ENCODE measurements at places on chromosomes 7 and 10.

- DNase-seq, result no peak
Observed at GRCh38 chr7:156602283-156602682, 38.3 kb upstream of the RNF32 start.

DNA sequence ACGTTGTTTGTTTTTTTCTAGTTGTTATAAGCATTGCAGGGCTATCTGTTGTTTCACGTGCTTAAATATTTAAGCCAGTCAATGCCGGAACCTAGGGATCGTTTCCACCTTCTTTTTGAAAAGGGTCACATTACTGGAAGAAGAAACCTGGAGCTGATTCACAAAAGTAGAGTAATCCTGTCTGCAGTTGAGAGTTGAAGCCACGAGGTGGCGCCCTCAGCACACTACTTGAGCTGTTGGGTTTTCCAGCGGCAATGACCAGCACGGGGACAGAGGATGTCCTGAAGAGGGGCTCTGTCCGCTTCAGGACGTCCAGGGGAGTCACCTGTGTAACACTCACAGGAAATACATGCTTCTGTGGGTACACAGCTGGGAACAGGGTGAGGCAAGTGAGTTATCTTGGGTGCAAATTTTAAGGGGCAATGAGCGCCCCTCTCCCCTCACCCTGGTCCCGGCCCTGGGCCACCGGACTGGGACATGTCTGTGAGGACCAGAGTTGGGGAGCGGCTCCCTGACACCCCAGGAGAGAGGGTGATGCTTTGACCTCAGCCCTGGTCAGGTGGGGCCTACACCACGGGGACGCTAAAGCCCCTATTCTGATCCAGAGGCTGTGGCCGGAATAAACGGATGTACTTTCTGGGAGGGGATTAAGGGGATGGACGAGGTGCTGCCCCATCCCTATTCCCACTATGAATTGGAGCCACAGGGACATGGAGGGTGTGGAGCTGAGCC lies 26.3 kb upstream of the WDFY4 start:
- DNase-seq, result peak; percentile 54

- no peak for DNase-seq
Observed at GRCh38 chr10:124830445-124830844, 28.8 kb downstream of the ABRAXAS2 start.

GRCh38 chr10:128411643-128412042 lies 285.4 kb upstream of the MKI67 start:
- DNase-seq, result no peak

DNA sequence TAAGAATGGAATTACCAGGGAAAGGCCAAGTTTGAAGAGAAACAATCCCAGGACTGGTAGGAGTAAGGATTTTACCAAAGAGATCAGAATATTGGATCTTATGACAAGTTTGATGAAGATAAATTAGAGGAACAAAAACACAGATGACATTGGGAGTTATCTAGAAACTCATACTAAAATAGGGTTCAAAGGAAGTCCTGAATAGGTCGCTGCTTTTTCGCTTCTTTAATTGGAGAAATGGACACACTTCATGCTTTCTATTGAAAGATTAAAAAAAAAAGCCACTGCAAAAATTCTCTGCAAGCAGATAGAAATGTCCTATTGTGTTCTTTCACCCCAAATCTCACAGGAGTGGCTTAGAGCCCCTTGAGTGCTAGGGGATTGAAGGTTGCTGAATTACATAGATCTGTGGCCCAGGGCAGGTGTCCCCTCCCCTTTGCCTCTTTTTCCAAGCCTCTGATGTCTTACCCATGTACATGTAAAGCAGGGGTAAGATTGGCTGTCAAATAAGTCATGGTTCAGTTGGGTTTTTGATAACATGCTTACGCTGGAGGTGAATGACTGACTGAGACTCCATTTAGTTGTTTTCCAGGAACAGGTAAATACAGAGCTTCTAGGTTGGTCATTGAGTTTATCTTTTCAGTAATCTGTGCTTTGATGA lies 152.0 kb downstream of the OR13A1 start:
- no peak for DNase-seq

GRCh38 chr7:39130857-39131526 lies 153.3 kb downstream of the POU6F2 start:
- peak; percentile 72 for DNase-seq

- DNase-seq, result no peak
Observed at GRCh38 chr10:8171008-8171407, 116.5 kb downstream of the GATA3 start.

DNA sequence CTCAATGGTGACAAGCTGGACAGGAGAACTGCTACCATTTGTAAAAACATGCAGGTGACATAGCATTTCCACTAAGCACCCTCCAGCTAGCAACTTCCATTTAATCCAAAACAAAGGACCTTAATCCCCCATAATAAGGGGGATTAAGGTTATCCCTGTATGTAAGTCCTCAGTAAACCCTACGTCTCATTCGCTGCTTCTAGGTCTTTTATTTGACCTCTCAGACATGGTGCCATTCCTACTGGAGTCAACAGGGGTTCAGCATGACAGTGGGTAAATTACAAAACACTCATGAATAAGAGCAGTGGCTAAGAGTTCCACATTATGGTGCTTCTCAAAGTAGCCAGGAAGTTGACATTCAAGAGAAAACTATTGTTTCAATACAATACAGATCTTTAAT lies 121.8 kb upstream of the CAV2 start:
- DNase-seq, result peak; percentile 68

DNA sequence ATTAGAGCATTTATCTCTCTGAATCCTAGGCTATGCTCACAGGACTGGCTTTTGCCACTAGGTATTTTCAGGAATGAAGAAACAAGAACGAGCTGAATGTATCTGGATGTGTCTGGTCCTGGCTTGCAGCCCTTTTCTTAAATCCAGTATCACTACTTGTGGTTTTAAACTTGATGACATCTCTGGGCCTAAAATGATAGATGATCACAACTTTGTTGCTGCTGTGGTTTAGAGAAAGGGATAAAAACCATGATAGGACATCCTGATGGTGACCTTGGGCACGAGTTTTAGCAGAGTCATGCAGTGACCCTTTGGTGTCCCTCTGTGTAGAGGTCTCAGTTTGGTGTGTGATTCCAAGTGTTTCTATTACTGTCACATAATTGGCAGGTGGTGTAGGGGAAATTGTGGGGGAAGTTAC lies 31.7 kb upstream of the SEMA3C start:
- DNase-seq, result no peak

GRCh38 chr7:2956526-2957368 lies 86.9 kb downstream of the CARD11 start:
- no peak for DNase-seq

GRCh38 chr10:17415046-17415658 lies 39.2 kb downstream of the ST8SIA6 start:
- peak; percentile 54 for DNase-seq

DNA sequence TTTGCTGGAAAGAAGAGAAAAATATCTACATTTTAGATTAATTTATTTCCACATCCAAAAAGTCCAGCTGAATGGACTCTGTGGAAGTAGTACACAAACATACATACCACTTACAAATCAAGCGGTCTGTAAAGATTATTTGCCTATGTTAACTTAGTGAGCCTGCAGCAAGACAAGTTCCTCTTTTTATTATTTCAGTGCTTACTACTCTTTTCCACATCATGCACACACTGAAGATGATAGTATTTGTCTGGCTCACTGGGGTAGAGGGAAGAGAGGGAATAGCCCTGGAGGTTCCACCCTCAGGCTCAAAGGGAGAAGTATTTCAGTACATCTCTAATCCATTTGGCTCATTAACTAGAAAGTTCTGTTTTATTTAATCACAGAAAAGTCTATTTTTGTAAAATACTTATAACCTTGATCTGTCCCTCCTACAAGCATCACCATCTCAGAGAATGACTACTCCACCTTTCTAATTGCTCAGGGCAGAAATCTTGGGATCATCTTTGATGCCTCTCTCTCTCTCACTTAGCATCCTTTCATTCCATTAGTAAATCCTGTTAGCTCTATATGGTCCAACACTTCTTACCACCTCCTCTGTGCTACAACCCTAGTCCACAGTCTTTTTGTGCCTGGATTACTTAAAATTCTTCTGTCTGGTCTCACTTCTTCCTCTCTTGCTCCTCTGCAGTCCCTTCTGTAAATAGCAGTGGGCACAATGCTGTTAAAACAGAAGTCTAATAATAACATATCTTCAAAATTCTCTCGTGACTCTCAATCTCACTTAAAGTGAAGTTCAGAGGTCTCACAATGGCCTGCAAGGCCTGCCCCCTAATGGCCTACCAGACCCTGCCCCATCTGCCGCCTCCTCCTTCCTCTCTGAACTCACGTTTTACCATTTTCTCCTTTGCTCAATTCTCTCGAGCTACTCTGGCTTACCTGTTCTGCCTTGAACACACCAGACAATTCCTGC lies 64.3 kb upstream of the CCDC6 start:
- no peak for DNase-seq

GRCh38 chr10:60964257-60965235 lies 20.6 kb upstream of the RHOBTB1 start:
- DNase-seq, result peak; percentile 30

GRCh38 chr7:91771394-91771793 lies 109.1 kb downstream of the MTERF1 start:
- no peak for DNase-seq

- no peak for DNase-seq
Observed at GRCh38 chr7:127776776-127777386, 124.9 kb downstream of the SND1 start.

- DNase-seq, result no peak
Observed at GRCh38 chr10:69419096-69419743, 2.5 kb upstream of the TACR2 start.

DNA sequence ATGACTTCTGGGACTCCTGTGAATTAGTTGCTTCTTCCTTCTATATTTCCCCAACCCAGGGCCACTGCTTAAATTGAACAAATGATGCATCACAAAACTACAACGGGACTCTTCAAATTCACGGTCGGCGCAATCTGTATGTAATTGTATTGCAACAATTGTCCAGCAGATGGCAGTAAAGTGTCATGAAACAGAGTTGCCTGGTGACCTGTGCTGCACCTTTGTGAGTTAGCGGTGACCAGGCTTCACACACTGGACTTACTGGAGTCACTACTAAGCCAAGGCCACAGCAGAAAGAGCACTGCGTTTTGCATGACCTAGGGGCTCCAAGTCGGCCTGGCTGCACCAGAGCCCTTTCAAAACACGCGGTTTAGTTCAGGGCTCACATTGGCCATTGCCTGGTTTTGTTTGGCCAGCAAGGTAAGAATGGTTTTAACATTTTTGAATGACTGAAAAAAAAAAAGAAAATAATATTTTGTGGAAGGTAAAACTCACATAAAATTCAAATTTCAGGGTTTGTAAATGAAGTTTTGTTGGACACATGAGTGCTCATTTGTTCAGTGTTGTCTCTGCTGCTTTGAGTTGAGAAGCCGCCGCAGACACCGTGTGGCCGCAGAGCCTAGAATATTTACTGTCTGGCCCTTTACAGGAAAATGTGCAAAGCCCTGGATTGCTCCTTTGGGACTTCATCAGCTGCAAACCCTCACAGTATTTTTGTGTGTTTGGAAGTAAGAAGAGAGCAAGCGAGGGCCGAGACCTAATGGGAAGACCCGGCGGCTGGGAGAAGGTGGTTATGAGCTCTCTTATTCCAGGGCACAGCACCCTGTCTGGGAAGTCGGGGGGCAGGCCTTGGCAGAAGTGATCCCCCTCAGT lies 23.2 kb upstream of the ZNF32 start:
- DNase-seq, result peak; percentile 26

GRCh38 chr10:102914781-102915180 lies 3.3 kb upstream of the CNNM2 start:
- no peak for DNase-seq

DNA sequence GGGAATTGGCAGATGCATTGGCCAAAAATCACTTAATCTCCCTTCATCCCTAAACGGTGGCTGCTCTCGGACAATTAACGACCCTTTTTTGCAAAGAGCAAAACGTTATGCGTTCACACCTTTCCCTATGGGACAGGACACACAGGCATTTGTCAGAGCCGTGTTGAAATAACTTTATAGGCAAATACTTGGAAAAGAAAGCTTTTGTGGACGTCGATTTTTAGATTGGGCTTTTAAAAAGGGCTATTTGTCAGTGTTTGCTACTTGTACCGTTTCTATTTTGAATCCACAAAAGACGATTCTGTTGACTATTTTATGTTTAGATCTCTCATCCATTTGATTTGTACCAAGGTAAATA lies 245.6 kb downstream of the SLC25A13 start:
- no peak for DNase-seq

DNA sequence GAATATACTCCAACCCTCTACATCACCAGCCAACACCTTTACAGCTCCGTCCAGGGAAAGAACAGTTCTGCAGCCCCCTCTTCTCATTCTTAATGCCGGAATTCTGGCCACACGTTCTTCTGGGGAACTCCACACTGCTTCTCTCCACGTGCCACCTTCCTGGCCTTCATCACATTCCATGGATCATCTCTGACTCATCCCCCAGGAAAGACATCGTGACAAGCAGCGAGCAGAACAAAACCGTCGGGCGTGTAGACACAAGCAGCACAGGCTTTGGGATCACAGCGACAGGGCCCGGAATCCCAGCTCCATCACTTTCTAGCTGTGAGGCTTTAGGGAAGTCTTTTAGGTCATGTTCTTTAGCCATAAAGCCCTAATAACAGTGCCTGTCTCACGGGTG lies 590.3 kb upstream of the FOXK1 start:
- no peak for DNase-seq

GRCh38 chr7:139139150-139139549 lies 29.6 kb upstream of the ZC3HAV1 start:
- DNase-seq, result no peak

DNA sequence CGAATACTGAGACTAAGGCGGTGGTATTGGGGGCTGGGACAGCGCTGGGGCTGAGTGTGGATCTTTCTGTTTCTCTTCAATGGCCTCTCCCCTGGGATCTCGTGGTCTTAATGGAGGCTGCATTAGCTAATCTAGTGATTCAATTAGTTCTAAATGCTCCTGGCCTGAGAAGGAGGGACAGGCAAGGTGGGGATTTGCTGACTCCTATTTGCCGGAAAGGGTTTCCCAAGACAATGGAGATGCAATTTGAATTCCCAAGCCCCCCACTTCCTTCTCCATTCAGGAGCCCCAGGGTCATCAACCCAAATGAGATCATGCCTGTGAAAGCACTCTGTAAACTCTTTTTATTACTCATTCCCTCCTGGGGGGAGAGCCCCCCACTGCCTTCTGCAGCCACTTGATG lies 111.7 kb upstream of the PLXNA4 start:
- no peak for DNase-seq

- DNase-seq, result no peak
Observed at GRCh38 chr10:95440756-95441546, 120.2 kb downstream of the SORBS1 start.

DNA sequence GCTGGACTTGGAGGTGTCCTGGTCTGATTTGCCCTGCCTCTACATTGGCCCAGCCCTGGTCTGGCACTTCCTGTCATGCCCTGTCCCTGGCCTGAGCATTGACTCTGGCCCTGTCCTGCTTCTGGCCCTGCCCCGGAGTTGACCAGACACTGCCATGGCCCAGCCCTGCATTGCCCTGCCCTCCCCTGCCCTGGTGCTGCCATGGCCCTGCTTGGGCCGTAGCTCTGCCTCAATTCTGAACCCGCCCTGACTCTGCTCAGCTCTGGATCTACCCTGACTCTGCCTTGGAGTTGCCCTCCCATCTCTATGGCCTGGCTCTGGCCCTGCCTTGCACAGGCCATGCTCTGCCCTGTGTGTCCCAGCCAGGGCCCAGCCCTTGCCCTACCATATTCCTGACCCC lies 647.1 kb downstream of the ZNF37A start:
- no peak for DNase-seq
